Right renal cortex interstitium (tissue), 3 donors: ENCODE measurements at places on chromosomes 16 and 17.

GRCh38 chr17:30113213-30113612 lies 3.4 kb upstream of the NSRP1 start:
- no peak for DNase-seq

DNA sequence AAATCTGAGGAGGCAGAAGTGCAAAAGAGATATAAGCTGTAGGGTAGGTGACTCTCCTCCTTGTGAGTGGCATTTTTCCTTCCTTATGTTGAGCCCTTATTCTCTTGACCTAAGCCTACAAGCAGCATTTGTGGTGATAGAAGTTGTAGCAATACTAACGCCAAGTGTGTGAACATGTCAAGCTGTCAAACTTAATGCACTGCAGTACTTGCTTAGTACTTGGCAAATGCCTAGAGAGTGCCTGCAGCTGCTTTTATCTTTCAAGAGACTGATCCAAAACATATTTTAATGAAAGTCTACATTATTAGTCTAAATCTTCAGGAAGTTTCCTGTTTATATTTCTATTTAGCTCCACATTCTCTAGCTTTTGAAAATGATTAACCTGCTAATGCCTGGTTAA lies 83.2 kb downstream of the CNTNAP4 start:
- DNase-seq, result no peak

DNA sequence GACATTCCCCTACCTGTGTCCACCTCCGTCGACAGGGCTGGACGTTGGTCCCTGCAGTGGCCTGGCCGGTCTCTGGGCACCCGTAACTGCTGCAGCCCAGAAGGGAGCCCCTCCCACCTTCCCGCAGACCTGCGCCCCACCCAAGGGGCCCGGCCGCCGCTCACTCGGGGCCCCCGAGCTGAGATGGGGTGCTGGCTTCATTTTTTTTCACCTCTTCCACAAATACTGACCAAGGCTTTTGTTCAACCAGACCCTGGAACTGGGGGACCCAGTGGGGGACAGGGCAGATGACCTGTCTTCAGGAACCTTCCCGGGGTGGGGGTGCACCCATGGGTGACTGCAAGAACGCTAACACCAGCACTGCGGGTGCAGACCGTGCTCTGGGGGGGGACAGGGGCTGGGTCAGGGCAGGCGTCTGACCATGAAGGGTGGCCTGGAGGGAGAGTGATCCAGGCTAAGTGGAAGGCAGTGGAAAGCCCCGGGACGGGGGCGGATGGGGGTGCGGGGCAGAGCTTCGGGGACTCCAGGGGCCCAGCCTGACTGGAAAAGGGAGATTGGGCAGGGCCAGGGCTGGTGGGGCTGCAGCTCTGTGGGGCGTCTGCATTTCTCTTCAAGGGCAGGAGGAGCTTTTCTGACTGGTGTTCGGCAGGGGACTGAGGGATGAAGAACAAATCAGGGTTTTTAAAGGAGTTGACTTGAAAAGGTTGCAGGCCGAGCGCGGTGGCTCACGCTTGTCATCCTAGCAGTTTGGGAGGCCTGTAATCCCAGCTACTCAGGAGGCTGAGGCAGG lies 42.3 kb downstream of the SLC7A5 start:
- DNase-seq, result no peak

DNA sequence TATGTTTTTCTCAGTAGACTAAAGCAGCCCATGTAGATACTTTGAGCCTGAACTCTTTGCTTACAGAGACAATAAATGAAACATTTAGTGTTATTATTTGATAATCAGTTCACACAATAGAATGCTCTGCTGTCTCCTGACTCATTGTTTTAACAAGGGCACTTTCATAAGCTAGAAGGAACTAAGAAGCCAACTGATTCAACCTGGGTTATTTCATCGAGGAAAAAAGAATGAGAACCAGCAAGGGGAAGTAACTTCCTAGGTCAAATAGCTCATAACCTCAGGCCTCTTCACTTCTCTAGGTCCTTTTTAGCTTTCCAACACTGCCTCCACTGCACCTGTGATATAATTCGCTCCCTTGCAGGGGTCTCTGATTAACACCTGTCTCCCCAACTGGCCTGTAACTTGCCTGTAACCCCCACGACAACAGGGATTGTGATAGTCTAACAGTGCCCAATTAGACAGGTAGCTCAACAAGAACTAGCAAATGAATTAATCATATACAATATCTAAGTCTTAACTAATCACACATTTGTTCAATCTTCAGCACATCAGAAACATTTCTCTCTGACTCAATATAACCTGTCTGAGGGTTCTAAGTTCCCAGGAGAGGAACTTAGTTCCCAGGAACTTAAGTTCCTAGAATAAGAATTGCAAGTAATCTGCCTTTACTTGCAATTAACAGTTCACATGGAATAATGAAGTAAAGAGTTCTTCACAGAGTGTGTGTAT lies 34.8 kb downstream of the RFFL start:
- no peak for DNase-seq

GRCh38 chr17:74856112-74856511 lies 3.6 kb downstream of the GRIN2C start:
- no peak for DNase-seq

DNA sequence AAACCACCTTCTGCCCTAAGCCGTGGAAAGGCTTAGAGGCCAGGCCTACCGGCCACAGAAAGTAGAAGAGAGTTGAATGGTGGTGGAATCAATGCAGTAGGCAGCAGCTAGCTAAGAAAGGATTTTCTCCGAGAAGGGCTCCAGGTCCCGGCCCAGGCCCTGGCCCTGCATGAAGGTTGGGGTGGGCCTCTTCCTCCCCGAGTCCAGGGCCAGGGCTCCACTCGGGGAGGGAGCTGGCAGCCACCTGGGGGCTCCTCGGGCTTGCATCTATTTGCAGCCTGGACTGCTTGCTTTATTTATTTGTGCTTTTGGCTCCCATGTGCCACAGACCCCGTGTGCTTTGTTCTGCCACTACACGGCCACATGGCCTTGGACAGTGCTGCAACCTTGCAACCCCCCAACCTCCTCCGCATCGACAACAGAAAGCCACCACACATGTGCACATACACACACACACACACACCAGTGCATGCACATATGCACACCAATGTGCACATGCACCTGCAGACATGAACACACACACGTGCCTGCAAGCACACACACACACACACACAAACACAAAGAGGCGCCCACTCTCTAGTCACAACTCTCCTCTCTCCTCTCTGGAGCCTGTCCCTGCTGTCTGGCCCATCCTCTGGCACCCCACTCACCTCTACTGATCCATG lies 96.4 kb upstream of the TNRC6C start:
- DNase-seq, result no peak

DNA sequence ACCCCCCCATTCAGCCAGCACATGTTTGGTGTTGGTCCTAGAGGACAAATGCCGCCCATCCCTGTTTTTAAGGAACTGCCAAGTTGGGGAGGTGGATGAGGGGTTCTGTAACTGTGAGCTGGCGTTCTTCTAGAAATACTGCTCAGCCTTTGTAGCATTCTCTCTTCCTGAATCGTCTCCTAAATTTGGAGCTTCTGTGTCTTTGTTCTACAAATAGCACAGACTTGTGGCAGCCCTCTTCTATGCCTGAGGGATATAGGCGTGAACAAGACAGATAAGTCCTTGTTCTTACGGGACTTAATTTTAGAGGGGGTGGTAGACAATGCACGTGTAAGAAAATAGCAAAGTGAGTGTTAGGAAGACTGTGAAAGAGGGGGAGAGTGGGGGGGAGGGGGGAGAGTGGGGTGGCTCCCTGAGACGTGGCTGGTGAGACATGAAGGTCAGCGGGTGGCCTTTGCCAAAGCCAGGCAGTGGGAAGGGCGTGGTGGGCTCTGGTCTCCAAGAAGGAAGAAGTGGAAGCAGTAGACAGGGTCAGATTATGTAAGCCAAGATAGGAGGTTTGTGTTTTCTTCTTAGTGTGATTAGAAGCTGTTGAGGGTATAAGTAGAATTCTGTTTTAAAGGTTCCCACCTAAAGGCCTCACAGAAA lies 9.9 kb downstream of the MFSD11 start:
- DNase-seq, result no peak

DNA sequence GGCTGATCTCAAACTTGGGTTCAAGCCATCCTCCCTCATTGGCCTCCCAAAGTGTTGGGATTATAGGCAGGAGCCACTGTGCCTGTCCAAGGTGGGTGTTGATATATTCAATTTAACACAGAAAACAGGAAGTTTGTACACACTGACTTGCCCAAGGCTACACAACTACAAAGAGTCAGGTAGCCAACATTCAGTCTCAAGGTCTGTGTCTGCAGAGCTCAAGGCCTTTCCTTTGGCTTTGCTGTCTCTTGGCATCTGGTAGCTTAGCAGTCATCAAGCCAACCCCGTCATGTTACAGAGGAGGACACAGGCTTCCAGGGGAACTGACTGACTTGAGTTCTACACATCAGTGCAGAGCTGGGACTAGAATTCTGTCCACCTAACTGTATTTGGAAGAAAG lies 11.9 kb upstream of the MEFV start:
- no peak for DNase-seq

DNA sequence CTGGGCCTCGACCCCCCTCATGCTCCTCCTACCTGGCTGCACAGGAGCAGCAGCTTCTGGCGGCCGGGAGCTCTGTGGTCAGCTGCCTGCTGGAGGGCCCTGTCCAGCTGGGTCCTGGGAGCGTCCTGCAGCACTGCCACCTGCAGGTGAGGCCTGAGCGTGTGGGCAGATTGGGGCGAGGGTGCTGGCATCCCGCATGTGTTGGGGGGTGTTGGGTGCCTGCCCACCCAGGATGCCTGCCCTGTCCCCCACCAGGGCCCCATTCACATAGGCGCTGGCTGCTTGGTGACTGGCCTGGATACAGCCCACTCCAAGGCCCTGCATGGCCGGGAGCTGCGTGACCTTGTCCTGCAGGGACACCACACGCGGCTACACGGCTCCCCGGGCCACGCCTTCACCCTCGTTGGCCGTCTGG lies 16.5 kb downstream of the FCSK start:
- DNase-seq, result no peak

DNA sequence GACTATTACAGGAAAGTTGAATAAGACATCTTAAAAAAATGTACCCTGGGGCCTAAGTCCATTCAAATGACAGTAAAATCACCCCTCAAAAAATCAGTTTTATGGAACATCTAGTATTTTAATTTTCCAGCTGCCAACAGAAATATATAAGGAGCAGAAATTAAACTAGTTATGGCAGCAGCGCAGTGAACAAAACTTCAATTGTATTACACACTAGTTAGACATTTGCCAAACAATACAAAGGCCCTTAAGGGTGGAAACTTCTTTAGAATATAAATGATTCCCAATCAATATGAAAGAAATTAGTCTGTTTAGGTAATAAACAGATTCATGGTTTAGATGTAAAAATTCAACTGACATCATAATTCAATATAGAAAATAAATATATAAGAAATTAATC lies 18.1 kb upstream of the RFFL start:
- no peak for DNase-seq
